ENCODE measurements at places on chromosomes 5 and 9.

GRCh38 chr5:120252839-120253238, 211.3 kb upstream of the PRR16 start:
- H3K27ac ChIP-seq: no peak overlapping the region
- no peak overlapping the region for H3K4me3 ChIP-seq
- no peaks in the 10 kb centered on the region for H3K27me3 ChIP-seq
- H3K36me3 ChIP-seq: no peaks in the 10 kb centered on the region
- peaks cover 14% of the 10 kb centered on the region for H3K4me1 ChIP-seq

- peaks cover 7% of the 10 kb centered on the region for H3K27me3 ChIP-seq
- H3K27ac ChIP-seq: no peak overlapping the region
- no peak overlapping the region for H3K4me3 ChIP-seq
- no peak for DNase-seq
Observed at GRCh38 chr5:168642019-168642418, 62.9 kb upstream of the PANK3 start.

DNA sequence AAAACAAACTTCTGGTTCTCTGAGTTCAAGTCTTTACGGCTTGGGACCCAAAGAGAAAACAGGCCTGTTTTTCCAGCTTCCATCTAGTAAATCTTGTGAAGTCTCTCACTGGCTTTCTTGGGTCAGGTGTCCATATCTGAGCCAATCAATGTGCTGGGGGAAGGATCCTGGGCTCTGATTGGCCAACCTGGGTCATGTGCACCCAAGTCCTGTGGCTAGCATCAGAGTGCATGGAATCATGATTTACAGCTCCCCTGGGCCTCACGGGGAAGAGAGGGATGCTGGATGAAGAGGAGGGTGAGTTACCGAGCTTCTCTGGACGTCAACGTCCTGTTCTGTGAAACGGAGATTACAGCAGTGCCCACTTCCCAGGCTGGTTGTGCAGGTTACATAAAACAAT, 19.4 kb downstream of the CXCL14 start:
- H3K27ac ChIP-seq: no peak overlapping the region
- H3K27me3 ChIP-seq: peaks cover 30% of the 10 kb centered on the region
- H3K4me1 ChIP-seq: peaks cover 7% of the 10 kb centered on the region
- no peak for DNase-seq
- H3K4me3 ChIP-seq: no peak overlapping the region
- H3K36me3 ChIP-seq: no peaks in the 10 kb centered on the region

GRCh38 chr5:39501397-39501796, 76.6 kb upstream of the DAB2 start:
- H3K27me3 ChIP-seq: peaks cover 4% of the 10 kb centered on the region
- peak; percentile 83 for DNase-seq
- H3K4me1 ChIP-seq: peaks cover 72% of the 10 kb centered on the region
- peak overlapping the region; percentile 93 for H3K27ac ChIP-seq

- DNase-seq: no peak
- peaks cover 8% of the 10 kb centered on the region for H3K36me3 ChIP-seq
- H3K4me3 ChIP-seq: no peak overlapping the region
- H3K4me1 ChIP-seq: no peaks in the 10 kb centered on the region
- no peaks in the 10 kb centered on the region for H3K27me3 ChIP-seq
Observed at GRCh38 chr9:34001298-34001697, 47.4 kb downstream of the UBAP2 start.

GRCh38 chr5:77644371-77645157, 6.1 kb upstream of the OTP start:
- H3K36me3 ChIP-seq: peaks cover 6% of the 10 kb centered on the region
- peak overlapping the region; percentile 5 for H3K4me3 ChIP-seq
- peaks cover 7% of the 10 kb centered on the region for H3K4me1 ChIP-seq
- H3K27ac ChIP-seq: no peak overlapping the region

DNA sequence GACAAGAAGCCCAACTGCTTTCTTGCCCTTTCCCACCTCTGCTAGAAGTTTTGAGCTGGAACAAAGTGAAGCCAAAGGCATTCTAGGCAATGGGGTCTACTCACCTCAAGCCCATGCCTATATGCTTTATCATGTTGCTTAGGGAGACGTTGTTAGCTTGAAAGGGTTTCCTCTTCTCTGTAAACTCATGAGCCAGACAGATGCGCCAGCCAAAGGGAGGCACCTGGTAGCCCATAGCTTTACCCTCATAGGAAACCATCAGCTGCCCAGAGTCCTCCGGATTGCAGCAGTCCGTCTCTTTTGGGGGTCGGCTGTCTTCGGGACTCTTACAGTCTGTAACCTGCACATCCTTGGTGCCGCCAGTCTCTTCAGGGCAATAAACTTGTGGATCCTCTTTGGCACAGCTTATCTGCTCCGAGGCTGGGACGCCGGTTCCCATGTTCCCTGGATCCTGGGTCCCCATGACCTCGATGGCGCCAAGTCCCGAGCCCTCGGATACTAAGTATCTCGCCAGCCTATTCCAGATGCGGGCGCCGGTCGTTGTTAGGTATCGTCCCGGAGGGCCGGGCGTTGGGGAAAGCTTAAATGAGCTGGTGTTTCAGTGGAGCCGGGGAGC, 678 bp downstream of the GBA2 start:
- H3K4me3 ChIP-seq: peak overlapping the region; percentile 92
- H3K36me3 ChIP-seq: peaks cover 40% of the 10 kb centered on the region
- H3K4me1 ChIP-seq: peaks cover 41% of the 10 kb centered on the region
- peaks cover 3% of the 10 kb centered on the region for H3K27me3 ChIP-seq

- H3K27me3 ChIP-seq: peaks cover 2% of the 10 kb centered on the region
- no peak overlapping the region for H3K27ac ChIP-seq
- no peaks in the 10 kb centered on the region for H3K36me3 ChIP-seq
- H3K4me3 ChIP-seq: no peak overlapping the region
- DNase-seq: peak; percentile 33
Observed at GRCh38 chr5:107425541-107426031, 245.2 kb downstream of the EFNA5 start.

DNA sequence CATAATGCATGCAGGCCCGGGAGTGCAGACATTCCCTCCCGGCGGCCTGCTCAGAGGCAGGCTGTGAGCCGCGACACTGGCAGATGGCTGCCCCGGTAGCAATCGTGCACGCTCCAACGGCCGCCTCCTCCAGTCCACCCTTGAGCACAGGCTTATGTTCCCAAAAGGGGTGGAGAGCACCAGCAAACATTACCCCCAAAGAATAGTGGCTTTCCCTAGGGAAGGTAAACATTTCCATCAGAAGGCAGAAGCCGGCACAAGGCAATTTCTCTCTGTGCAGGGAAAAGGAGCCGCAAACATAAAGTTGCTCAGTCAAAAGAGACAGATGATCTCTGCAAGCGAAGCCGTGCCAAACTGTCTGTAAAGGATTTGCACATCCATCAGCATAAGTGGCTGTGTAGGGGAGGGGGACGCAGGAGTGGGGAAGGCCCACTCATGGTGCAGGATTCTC, 92.5 kb downstream of the SIL1 start:
- H3K36me3 ChIP-seq: no peaks in the 10 kb centered on the region
- DNase-seq: no peak

DNA sequence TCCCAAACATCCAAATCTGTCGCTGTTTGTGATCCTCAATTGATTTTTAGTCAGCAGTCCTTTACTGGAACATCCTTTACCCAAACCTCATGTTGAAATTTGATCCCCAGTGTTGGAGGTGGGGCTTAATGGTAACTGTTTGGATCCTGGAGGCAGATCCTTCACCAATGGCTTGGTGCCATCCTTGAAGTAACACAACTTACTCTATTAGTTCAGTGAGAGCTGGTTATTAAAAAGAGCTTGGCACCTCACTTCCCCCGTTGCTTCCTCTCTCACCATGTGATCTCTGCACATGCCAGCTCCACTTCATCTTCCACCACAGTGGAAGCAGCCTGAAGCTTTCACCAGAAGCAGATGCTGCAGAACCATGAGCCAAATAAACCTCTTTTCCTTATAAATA, 40.3 kb downstream of the DNAJB5 start:
- peaks cover 55% of the 10 kb centered on the region for H3K36me3 ChIP-seq
- DNase-seq: no peak
- no peak overlapping the region for H3K27ac ChIP-seq
- H3K4me1 ChIP-seq: peaks cover 37% of the 10 kb centered on the region
- no peak overlapping the region for H3K4me3 ChIP-seq

DNA sequence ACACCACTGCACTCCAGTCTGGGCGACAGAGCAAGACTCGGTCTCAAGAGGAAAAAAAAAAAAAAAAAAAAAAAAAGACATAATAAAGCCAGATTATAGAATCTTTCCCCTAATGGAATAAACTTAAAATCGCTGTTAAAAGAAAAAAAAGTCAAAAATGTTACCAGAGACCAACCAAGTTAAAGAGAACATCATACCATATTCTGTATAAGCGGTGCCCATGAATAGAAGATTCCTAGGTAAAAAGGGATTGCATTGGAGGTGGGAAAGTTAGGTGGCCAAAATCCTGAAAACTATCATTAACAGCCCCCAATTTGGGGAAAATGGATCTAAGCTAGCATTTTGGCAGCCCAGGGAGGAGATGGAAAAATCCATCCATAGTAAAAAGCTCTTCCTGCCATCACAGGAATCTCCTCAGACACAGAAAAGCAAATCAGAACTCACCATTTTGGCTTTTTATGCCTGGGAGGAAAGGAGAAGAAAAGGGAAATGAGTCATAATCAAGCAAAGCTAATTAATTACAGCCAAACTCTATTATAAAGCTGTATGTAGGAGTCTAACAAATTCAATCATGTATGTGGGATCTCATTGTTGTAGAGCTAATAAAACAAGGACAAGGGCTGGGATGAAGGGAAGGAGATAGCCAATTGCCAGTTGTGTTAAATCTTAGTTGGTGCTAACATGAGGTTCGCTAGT, 363.8 kb downstream of the ARL15 start:
- H3K36me3 ChIP-seq: peaks cover 19% of the 10 kb centered on the region
- no peak overlapping the region for H3K4me3 ChIP-seq
- no peak for DNase-seq
- no peaks in the 10 kb centered on the region for H3K27me3 ChIP-seq
- H3K4me1 ChIP-seq: peaks cover 46% of the 10 kb centered on the region

DNA sequence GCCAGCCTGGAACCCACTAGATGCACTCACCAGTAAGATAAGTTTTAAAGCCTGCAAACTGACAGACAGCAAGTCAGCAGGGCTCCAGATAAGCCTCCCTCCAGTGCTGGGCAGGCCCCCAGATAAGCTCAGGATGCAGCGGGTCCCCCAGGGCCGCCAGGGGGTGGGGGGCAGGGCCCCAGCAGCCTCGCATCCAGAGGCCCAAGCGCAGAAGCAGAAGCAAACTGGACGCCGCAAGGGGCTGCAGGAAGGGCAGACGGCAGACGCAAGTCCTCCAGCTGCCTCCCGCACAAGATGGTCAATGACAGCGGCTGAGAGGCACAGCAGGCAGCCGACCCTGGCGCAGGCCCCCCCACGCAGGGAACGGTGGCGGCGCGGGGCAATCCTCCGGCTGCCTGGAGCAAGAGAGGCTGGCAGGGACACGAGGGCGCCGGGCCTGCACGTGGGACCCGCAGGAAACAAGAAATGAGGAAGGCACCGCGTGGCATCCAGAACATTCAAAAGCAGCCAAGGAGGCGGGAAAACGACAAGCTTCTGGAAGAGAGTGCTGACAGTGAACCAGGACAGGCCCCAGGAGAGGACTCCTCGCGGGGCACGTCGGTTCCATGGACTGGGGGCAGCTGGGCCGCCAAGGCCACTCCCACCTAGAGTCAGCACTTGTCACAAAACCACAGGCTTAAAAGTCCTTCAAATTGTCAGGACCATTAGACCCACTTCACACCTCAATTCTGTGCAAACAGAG, 49.8 kb downstream of the ROR2 start:
- H3K4me3 ChIP-seq: no peak overlapping the region
- no peak for DNase-seq
- no peaks in the 10 kb centered on the region for H3K4me1 ChIP-seq

DNA sequence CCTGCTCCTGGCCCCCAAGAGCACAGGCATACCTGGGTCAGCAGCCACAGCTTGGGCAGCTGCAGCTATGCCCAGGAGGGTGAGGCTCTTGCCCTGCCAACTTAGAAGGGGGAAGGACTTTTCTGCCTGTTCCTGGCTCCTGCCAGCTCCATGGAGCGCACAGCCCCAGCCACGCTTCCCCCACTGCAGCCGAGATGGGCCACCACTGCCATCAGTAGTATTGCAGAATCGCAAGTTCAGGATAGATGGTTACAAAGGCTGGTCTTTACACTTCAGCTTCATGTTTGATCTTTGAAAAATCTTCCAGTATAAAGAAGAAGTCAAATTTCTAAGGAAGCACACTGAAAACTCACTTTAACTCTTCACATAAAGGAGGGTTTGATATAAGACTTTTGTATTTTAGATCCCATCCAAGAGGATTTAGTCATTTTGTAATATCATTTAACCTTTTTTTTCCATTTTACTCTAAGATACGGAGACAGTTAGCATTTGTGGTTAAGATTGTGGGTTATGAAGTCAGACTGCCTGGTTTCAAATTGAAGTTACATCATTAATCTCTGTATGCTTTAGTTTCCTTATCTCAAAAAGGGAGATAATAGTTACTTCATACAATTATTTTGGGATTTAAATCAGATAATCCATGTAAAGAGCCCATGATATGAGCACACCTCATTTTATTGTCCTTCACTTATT, 81.8 kb downstream of the NLN start:
- no peak overlapping the region for H3K4me3 ChIP-seq
- DNase-seq: no peak
- peak overlapping the region; percentile 65 for H3K27ac ChIP-seq

- peaks cover 23% of the 10 kb centered on the region for H3K4me1 ChIP-seq
- no peak overlapping the region for H3K27ac ChIP-seq
- H3K27me3 ChIP-seq: peaks cover 62% of the 10 kb centered on the region
Observed at GRCh38 chr5:88672644-88673252, 210.2 kb downstream of the MEF2C start.

DNA sequence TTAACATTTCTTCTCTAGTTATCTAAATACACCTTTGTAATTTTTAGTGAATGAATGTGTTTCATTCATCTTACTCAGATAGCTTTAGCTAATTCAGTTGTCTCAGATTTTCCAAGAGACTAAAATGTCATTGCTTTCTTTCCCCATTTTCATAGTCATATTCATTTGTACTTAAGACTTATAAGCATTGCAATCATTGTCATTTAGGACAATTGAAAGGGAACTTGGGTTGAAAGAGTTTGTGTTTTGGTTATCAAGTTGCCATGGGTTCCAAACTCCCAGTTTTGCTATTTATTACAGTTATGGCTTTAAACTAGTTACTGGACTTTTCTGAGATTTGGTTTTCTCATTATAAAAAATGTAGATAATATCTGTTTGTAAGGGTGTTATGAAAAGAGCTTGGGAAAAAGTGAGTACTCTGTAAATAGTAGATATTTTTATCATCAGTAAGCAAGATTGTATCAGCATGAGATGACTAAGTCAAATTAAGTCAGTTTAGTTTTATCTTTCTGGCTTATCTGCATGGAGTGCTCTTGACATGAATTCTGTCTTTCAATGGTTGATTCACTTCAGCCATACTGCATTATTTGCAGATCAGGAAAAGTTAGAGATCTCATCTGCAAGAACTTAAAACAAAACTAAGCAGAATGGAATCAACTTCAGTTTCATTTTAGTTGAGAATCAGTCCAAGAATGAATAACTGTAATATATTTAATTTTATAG, 107.5 kb downstream of the PBX3 start:
- H3K27ac ChIP-seq: peak overlapping the region; percentile 95
- peaks cover 16% of the 10 kb centered on the region for H3K36me3 ChIP-seq
- DNase-seq: peak; percentile 92
- no peaks in the 10 kb centered on the region for H3K27me3 ChIP-seq
- H3K4me1 ChIP-seq: peaks cover 87% of the 10 kb centered on the region

GRCh38 chr5:168766426-168766700, 187.2 kb upstream of the PANK3 start:
- peaks cover 2% of the 10 kb centered on the region for H3K27me3 ChIP-seq
- peaks cover 5% of the 10 kb centered on the region for H3K36me3 ChIP-seq

GRCh38 chr5:67917561-67917960, 298.0 kb upstream of the PIK3R1 start:
- no peaks in the 10 kb centered on the region for H3K36me3 ChIP-seq
- no peak overlapping the region for H3K4me3 ChIP-seq
- DNase-seq: no peak
- peaks cover 3% of the 10 kb centered on the region for H3K27me3 ChIP-seq
- no peaks in the 10 kb centered on the region for H3K4me1 ChIP-seq
- H3K27ac ChIP-seq: no peak overlapping the region

- H3K36me3 ChIP-seq: peaks cover 47% of the 10 kb centered on the region
- peaks cover 3% of the 10 kb centered on the region for H3K27me3 ChIP-seq
- H3K4me1 ChIP-seq: no peaks in the 10 kb centered on the region
Observed at GRCh38 chr9:35705836-35706430, 16.2 kb upstream of the TPM2 start.
